Anterior cingulate cortex (tissue), 58 donors: ENCODE measurements at places on chromosomes 3 and 15.

GRCh38 chr3:152593242-152593641, 241.7 kb upstream of the P2RY1 start:
- no peak for DNase-seq

- DNase-seq, result peak; percentile 14
These were observed 107.8 kb downstream of the MBNL1 start for GRCh38 chr3:152376351-152377183.

DNA sequence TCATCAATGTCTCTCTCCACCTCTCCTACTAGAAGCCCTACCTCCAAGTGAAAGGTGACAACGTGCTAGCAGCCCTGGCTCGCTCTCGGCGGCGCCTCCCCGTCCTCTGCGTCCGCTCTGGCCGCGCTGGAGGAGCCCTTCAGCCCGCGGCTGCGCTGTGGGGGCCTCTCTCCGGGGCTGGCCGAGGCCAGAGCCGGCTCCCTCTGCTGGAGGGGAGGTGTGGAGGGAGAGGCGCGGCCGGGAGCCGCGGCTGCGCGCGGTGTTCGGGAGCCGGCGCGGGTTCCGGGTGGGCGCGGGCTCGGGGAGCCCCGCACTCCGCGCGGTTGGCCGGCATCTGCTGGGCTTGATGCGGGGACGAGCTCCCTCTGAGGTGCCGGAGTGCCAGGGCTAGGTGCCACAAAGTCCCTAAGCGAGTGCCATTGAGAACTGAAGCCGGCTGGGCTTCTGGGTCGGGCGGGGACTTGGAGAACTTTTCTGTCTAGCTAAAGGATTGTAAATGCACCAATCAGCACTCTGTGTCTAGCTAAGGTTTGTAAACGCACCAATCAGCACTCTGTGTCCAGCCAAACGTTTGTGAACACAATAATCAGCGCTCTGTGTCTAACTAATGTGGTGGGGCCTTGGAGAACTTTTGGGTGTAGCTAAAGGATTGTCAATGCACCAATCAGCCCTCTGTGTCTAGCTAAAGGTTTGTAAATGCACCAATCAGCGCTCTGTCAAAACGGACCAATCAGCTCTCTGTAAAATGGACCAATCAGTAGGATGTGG, 84.8 kb upstream of the ARRDC4 start:
- DNase-seq, result no peak

DNA sequence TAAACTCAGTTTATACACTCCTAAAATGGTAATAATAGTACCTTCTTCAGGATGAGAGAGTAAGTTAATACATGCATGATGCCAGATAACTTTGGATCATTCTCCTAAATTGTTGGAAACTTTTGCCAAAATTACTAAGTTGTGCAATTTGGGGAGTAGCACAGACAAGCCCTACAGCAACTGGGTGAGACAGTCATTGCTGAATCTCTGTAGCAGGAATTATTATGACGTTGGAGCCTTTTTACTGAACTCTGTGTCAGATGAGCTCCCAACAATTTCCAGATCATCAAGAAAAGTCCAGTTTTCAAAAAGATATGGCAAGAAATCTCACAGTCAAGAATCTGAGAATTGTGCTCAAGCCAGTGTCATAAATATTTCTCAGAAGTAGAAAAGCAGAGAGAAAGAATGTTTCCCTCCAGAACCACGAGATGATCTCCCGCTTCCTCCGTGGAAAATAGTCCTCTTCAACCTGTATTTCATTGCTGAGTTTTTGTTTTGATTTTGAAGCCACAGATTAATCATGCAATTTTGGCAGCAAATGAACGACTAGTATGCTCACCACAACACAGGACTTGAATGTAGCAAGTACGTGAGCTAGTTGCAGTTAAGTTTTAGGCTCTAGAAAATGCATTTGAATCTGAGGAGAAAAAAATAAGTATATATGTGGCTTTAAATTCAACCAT, 485.4 kb downstream of the CNTN6 start:
- DNase-seq, result no peak

GRCh38 chr3:3714572-3714971, 84.7 kb upstream of the LRRN1 start:
- no peak for DNase-seq

DNA sequence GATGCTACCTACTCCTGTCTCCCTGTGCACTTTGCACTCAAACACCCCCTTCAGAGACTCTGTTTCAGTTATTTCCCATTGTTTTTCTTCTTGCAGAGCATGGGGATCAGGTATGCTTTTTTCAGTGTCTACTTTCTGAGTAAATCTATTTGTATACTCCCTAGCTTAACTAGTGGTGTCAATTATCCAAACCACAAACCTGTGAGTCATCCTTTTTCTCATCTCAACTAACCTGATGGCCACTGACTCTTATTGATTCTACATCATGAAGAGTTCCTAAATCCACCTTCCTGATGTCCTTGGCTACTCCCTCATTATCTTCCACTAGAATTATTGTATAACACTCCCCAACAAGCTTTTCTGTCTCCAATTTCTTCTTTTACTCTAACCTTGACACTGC, 68.0 kb downstream of the DIPK2A start:
- DNase-seq, result no peak

DNA sequence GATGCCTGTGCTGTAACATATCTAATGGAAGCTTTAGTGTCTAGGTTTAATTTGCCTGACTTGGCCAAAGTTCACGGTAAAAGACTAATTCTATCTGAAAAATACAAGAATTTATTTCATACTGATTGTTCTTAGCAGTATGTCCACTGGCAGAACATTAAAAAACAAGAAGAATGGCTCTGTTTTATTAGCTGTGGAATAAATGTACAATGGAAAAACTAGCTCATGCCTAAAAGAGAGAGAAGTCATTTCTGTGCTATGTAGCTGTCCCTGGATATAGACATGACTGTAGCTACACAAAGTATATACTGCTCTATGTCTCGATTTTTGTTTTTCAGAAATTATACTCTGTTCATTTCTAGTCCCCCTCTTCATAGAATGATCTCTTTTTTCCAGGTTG, 13.9 kb upstream of the VGLL3 start:
- no peak for DNase-seq

GRCh38 chr15:69140306-69140705, 20.1 kb upstream of the GLCE start:
- no peak for DNase-seq

DNA sequence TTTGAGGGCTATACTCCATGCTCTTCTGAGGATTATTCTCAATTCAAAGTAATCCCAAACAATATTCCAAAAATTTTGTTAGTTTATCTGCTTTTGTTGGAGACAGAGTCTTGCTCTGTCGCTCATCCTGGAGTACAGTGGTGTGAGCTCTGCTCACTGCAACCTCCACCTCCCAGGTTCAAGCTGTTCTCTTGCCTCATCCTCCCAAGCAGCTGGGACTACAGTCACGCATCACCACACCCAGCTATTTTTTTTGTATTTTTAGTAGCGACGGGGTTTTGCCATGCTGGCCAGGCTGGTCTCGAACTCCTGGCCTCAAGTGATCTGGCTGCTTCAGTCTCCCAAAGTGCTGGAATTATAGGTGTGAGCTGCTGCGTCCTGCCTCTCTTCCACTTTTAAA, 39.1 kb downstream of the MEF2A start:
- no peak for DNase-seq

GRCh38 chr3:124839896-124840295, 47.3 kb downstream of the ITGB5 start:
- no peak for DNase-seq

DNA sequence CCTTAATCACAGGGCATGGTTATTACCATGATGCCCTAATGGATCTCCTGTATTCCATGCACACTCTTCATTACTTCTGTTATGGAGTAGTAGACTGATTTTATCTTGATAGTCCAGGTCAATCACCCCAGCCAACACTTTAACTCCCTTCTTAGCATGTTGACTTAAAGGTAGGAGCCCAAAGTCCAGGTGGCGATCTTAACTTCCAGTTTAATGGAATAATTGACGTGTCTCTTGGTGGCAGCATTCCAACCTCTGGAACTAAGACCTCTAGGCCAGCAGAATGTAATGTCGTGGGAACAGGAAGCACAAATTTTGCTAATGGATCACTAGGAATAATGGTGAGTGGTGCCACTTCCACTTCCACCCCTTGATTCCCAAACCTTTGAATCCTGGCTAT, 687.2 kb upstream of the SGO1 start:
- no peak for DNase-seq

GRCh38 chr3:193481436-193481835, 73.3 kb downstream of the ATP13A4 start:
- DNase-seq, result no peak

DNA sequence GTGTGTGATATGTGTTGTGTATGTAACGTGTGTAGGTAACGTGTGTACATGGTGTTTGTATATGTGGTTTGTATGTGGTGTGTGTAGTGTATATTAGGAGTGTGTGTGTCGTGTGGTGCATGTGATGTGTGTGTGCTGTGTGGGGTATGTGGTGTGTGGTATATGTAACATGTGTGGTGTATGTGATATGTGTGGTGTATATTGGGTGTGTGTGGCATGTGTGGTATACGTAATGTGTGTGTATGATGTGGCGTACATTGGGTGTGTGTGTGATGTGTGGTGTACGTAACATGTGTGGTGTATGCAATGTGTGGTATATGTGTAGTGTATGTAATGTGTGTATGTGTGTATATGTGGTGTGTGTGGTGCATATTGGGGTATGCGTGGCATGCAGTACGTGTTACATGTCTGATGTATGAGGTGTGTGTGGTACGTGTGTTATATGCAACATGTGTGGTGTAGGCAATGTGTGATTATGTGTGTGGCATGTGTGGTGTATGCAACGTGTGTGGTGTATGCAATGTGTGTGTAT, 41.2 kb downstream of the ARRDC4 start:
- DNase-seq, result no peak

DNA sequence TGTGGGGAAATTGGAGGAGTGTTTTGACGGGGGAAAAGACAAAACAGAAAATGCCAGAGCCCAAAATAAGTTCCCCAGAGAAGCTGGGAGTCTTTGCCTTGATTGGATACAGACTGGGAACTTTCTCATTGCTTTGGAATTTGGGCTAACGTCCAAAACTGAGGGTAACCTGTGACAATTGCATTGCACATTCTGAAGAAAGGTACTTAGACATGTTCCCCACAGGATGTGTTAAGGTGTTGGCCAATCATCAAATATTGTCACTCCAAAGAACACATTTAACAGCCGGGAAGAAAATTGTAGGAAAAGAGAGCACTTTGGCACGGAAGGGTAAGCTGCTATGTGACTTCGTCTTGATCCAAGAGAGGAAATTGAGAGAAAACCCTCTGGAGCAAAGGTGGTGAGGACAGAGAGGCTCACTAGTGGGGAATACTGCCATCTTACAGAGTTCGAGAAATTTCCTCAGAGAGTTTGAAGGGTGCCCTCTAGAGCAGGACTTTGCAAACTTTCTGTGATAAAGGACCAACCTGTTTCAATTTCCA, 619.5 kb upstream of the TBL1XR1 start:
- DNase-seq, result no peak

DNA sequence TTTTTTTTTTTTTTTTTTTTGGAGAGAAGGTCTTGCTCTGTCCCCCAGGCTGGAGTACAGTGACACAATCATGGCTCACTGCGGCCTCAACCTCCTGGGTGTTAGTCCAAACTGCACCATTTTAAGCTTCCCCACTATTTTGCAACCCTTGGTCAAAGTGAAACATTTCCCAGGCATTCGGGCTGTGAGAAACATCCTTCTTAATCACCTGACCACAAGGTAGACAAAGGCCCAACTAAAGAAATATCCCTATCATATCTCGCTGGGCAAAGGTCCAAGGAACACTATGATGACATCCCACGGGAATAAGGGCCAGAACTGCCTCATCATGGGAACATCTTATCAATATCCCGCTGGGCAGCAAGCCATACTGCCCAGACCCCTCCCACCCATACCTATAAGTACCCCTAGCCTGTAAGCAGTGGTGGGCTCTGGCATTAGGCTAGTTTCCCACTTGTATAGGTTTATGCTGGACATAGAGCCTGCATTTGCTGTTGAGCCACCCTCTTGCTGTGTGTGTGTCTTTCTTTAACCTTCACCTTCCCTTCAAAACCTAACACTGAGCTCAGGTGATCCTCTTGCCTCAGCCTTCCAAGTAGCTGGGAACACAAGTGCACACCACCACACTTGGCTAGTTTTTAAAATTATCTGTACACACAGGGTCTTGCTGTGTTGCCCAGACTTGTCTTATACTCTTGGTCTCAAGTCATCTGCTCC, 95.2 kb downstream of the SEMA5B start:
- no peak for DNase-seq

- DNase-seq, result no peak
These were observed 2.9 kb downstream of the SCN5A start for GRCh38 chr3:38646630-38647029.

- DNase-seq, result no peak
These were observed 36.0 kb downstream of the GRAMD2A start for GRCh38 chr15:72161361-72162132.

DNA sequence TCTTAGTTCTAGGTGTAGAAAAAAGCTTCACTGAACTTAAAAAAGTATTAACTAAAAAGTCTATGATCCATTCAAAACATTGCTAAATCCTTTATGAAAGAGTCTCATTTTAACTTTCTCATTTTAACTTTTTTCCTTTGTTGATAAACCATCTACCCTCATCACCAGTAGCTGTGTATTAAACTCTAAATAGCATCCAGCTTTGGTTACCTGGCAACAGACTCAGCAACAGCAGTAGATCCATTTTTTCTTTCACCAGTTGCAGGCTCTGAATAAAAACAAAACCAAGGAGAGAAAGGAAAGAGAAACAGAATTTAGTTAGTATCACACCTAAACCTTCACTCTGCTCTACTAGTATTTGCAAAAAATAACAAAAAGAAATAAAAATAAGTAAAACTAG, 51.6 kb downstream of the TP53BP1 start:
- DNase-seq, result no peak

- no peak for DNase-seq
These were observed 733.0 kb downstream of the TUSC7 start for GRCh38 chr3:117442566-117442965.

DNA sequence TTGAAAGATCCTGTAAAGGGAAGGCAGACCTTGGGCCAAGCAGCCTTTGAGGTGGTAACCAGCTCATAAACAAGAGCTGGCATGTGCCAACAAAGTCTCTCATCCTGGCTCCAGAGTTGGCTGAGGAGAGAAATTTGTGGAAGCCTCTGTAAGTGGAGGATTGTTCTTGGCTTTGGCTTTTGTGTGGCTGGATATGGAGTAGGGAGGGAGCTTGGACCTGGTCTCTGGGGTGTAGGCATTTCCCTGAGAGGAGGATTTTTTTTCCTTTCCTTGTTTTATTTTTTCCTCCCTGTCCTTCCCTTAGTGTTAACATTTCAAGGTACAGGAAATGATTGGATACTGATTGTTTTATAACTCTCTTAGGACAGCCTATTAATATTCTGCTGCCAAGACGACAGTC, 60.8 kb downstream of the ZNF609 start:
- no peak for DNase-seq

DNA sequence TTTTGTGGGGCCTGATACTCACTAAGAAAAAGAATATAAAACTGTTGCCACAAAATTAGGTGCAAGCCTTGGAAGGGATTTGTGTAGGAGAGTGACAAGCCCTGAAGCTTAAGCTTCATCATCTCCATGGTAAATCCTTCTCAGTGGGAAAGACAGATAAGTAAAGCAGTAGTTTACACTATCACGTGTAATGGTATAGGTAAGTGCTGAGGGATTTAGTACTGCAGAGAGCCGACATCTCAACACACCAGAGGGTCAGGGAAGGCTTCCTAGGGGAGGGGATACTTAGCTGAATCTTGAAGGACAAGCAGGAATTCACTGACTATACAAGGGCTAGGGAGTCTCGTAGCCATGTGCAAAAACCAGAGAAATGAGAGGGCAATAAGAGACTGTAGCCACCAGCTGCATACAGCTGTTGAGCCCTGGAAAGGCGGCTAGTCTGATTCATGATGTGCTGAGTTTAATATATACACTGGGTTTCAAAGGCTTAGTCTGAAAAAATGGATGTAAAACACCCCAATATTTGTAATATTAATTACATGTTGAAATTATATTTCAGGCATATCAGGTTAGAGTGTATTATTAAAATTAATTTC, 11.1 kb downstream of the SLC24A1 start:
- DNase-seq, result no peak
